T-helper 2 cell treated with Interferon-gamma antibody and Interleukin-4, amounts not matched to agents 100 ng/mL and 5 ng/mL, for 36 hours (primary cell): ENCODE measurements at places on chromosomes 3 and 15. TPM values are rescaled to one million over a fixed set of nuclear protein-coding genes. Genes with fewer than 3 reads are reported as not detected.

Gene LRRC31
- not detected in 2 replicates for total RNA-seq

Gene CD200
- 9.4 and 10.4 TPM in 2 replicates for total RNA-seq

Gene C3orf85
- not detected in 2 replicates for total RNA-seq

Gene SHC4
- 0.84 and 1.3 TPM in 2 replicates for total RNA-seq

Gene GCHFR
- total RNA-seq = 40.3 and 41.4 TPM in 2 replicates

Gene AADAC
- total RNA-seq = not detected in 2 replicates

Gene DLEC1
- 0.95 and 1.1 TPM in 2 replicates for total RNA-seq

Gene CAND2
- 1.1 and 1.7 TPM in 2 replicates for total RNA-seq

Gene DNASE1L3
- total RNA-seq = not detected in 2 replicates

Gene MORC1
- total RNA-seq = not detected in 2 replicates

Gene ALG3
- total RNA-seq = 48.5 and 53.0 TPM in 2 replicates

Gene RTP4
- 12.9 and 13.0 TPM in 2 replicates for total RNA-seq

Gene SEMA3B
- 0.30 and 0.57 TPM in 2 replicates for total RNA-seq

Gene SPSB4
- not detected in 2 replicates for total RNA-seq

Gene MDFIC2
- total RNA-seq = not detected in 2 replicates

Gene PIAS1
- total RNA-seq = 40.1 and 42.9 TPM in 2 replicates

Gene RARRES1
- not detected in 2 replicates for total RNA-seq

Gene CCDC51
- 14.2 and 16.4 TPM in 2 replicates for total RNA-seq

Gene TP63
- total RNA-seq = 2.9 TPM in 2 replicates

Gene PAK6
- total RNA-seq = 0.43 and 0.64 TPM in 2 replicates

Gene SLC2A2
- total RNA-seq = not detected in 2 replicates

Gene SELENOS
- total RNA-seq = 40.0 and 42.5 TPM in 2 replicates

Gene PLSCR2
- total RNA-seq = 0.11 TPM in 1 of 2 replicates, not detected in the other

Gene SCN11A
- total RNA-seq = 0.09 TPM in 1 of 2 replicates, not detected in the other

Gene FAM43A
- 2.4 and 2.5 TPM in 2 replicates for total RNA-seq

Gene PP2D1
- not detected in 2 replicates for total RNA-seq

Gene NR2E3
- not detected in 2 replicates for total RNA-seq

Gene PIERCE2
- total RNA-seq = 0.32 TPM in 1 of 2 replicates, not detected in the other

Gene EPHA6
- total RNA-seq = 0.07 TPM in 1 of 2 replicates, not detected in the other

Gene ARMC8
- total RNA-seq = 47.7 and 52.2 TPM in 2 replicates

Gene HYAL1
- total RNA-seq = 0.07 TPM in 1 of 2 replicates, not detected in the other

Gene PFN2
- 0.64 and 0.95 TPM in 2 replicates for total RNA-seq

Gene GOLGA6B
- total RNA-seq = not detected in 2 replicates

Gene CCDC9B
- total RNA-seq = 0.66 and 0.86 TPM in 2 replicates

Gene WDR93
- not detected in 2 replicates for total RNA-seq

Gene TUSC7
- total RNA-seq = not detected in 2 replicates

Gene CLDN1
- total RNA-seq = 0.39 TPM in 2 replicates

Gene NPAP1
- not detected in 2 replicates for total RNA-seq

Gene SCAANT1
- total RNA-seq = not detected in 2 replicates

Gene SERINC4
- 0.16 and 0.23 TPM in 2 replicates for total RNA-seq

Gene WNT5A
- total RNA-seq = not detected in 2 replicates

Gene DENND6A
- 33.4 and 35.6 TPM in 2 replicates for total RNA-seq

Gene ANKRD63
- 0.23 TPM in 1 of 2 replicates, not detected in the other for total RNA-seq

Gene PIF1
- total RNA-seq = 35.8 and 36.7 TPM in 2 replicates

Gene CYP1A1
- 1.0 TPM in 2 replicates for total RNA-seq
